Renal cortical epithelial cell (primary cell): ENCODE measurements at places on chromosomes 11 and 22. TPM values are rescaled to one million over a fixed set of nuclear protein-coding genes. Genes with fewer than 3 reads are reported as not detected.

FXYD6 gene
- 0.20 and 1.0 TPM in 2 replicates for total RNA-seq

CECR2 gene
- total RNA-seq = 0.10 and 0.17 TPM in 2 replicates

OR6M1 gene
- not detected in 2 replicates for total RNA-seq

LIMK2 gene
- total RNA-seq = 54.5 and 106 TPM in 2 replicates

PLA2G6 gene
- total RNA-seq = 5.2 and 25.0 TPM in 2 replicates

OR52N4 gene
- not detected in 2 replicates for total RNA-seq

TMPRSS4 gene
- total RNA-seq = 2.4 and 29.2 TPM in 2 replicates

C11orf42 gene
- not detected in 2 replicates for total RNA-seq

HTR3B gene
- not detected in 2 replicates for total RNA-seq

CD59 gene
- total RNA-seq = 686 and 725 TPM in 2 replicates

CABP4 gene
- not detected in 2 replicates for total RNA-seq

SLC22A8 gene
- not detected in 2 replicates for total RNA-seq

PIWIL4 gene
- 2.1 and 3.1 TPM in 2 replicates for total RNA-seq

MPZL2 gene
- total RNA-seq = 28.6 and 53.3 TPM in 2 replicates

C11orf65 gene
- 1.7 TPM in 1 of 2 replicates, not detected in the other for total RNA-seq

HBG1 gene
- total RNA-seq = not detected in 2 replicates

ARHGAP8 gene
- total RNA-seq = 5.3 and 25.0 TPM in 2 replicates

PGA4 gene
- total RNA-seq = not detected in 2 replicates

KCNK7 gene
- total RNA-seq = 0.20 TPM in 1 of 2 replicates, not detected in the other

SLC5A1 gene
- not detected in 2 replicates for total RNA-seq

GAB4 gene
- total RNA-seq = not detected in 2 replicates

PARVA gene
- 18.4 and 54.5 TPM in 2 replicates for total RNA-seq

B3GAT1 gene
- total RNA-seq = under 0.01 and 0.10 TPM in 2 replicates

OR51G2 gene
- total RNA-seq = not detected in 2 replicates

NLRP10 gene
- total RNA-seq = 0.40 and 0.69 TPM in 2 replicates

IL18BP gene
- total RNA-seq = 1.6 and 4.8 TPM in 2 replicates

SNX32 gene
- 0.40 TPM in 1 of 2 replicates, not detected in the other for total RNA-seq

SART1 gene
- 10.8 and 43.3 TPM in 2 replicates for total RNA-seq

RIMBP3C gene
- under 0.01 and 0.17 TPM in 2 replicates for total RNA-seq

TREH gene
- total RNA-seq = not detected in 2 replicates

KCTD21 gene
- total RNA-seq = 11.8 and 12.6 TPM in 2 replicates

KRTAP5-8 gene
- total RNA-seq = not detected in 2 replicates
